Heart right ventricle (tissue), 16 donors: ENCODE measurements at places on chromosomes 6 and 20. TPM values are rescaled to one million over a fixed set of nuclear protein-coding genes. Genes with fewer than 3 reads are reported as not detected.
A peak's percentile ranks its signal among the peaks of the same experiment; 100 is the strongest.

Gene MOXD1
- 0.80 TPM for polyA plus RNA-seq

Gene SLC16A10
- 2.5 TPM for polyA plus RNA-seq

DNA sequence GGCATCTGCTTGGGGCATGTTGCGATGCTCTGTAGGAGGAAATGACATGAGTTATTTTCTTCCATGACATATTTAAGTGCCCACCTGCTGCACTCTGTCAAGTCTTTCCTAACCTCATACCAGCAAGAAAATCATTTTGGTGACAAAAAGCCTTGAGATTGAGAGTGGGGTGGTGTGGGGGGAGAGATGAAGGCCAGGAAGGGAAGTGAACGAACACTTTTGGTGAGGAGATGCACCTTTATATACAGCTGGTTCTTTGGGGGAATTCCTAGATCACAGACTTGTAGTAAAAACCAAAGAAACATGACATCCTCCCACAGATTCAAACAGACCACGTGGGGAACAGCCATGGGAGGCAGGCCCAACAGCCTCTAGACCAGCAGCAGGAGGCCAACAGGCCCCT, 26.1 kb downstream of the NCOA5 start:
- DNase-seq = no peak

DNA sequence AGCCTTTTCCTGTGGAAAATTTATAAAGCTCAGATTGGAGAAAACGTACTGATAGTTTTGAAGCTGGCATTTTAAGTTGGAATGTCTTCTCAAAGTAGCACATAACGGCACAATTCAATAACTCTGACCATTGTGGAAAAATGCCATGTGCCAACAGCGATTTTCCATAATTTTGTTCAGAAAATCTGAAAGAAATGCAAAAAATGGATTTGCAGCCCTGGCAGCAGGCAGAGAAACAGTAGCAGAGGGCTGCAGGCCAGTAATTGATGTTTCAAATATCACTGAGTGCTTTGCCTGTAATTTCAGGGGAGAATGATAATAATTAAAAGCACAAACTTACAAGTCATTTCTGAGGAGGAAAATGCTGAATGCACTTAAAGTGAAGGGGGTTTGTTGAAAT, 507.4 kb downstream of the MAFB start:
- no peak for DNase-seq

DNA sequence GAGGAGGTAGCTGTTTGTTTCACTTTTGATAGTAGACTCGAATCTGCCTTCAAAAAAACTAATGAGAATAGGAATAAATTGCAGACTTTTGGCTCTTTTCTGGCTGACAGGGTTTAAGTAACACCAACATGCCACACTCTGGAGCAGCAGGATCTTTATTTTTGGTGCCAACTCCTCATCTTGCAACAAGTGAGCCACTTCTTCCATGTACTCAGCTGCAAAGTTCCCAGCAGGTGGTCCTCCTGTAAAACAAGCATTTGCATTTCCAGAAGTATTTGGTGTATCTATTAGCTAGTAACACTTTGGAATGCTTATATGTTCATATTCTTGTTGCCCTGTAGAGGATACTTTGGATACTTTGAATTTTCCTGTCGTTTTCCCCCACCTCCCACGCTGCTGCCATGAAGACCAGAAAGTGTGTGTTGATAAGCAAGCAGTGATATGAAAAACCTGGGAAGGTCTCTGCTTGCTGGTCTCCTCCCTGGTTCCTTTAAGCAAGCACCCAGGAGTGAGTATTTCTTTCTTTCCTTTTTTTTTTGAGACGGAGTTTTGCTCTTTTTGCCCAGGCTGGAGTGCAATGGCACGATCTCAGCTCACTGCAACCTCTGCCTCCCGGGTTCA, 1.0 kb downstream of the ARMH2 start:
- DNase-seq = no peak

GRCh38 chr20:64155258-64156135, 8.8 kb upstream of the MYT1 start:
- DNase-seq = no peak

- DNase-seq = peak; percentile 47
Observed at GRCh38 chr6:6942831-6943230, 164.9 kb upstream of the RREB1 start.
